ENCODE measurements at places on chromosomes 12 and 14.

DNA sequence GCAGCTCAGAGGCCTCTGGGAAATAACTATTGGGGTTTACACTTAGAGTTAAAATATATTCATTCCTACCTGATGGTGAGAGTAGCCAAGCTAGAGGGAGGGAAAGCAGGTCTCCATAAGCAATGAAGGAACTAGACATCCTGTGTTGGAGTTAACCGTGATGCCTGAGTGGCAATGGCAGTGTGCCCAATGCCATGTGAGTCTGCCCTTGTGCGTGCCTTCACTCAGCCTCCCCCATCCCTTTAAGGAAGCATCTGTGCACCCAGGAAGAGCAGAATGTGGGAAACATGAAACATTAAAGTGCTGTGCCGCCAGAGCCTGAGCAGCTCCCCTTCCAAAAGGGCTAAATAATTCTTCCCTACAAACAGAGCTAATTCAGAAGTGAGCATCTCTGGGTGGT, 76.3 kb downstream of the COX16 start:
- no peak for DNase-seq

DNA sequence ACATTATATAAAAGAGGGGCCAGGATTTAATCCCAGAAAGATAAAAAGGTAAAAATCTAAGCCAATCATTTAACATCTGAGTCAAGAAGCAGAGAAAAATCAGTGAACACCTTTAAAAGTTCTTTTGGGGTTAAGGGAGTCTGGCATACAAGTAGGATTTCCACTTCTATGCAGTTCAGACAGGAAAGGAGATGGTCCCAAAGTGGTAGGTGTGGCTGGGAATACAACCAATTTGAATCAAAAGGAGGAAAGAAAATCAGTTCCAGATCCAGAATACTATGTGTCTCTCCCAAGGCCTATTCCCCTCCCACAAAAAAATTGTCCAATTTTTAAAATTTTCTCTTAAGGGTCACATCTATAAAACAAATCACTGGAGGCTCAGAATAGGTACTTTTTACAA, 167.4 kb downstream of the PHLDA1 start:
- DNase-seq: no peak

GRCh38 chr14:51436630-51437029, 196.6 kb downstream of the TMX1 start:
- DNase-seq: no peak

- no peak for DNase-seq
These were observed 109.4 kb upstream of the ATF7IP start for GRCh38 chr12:14256121-14256520.

DNA sequence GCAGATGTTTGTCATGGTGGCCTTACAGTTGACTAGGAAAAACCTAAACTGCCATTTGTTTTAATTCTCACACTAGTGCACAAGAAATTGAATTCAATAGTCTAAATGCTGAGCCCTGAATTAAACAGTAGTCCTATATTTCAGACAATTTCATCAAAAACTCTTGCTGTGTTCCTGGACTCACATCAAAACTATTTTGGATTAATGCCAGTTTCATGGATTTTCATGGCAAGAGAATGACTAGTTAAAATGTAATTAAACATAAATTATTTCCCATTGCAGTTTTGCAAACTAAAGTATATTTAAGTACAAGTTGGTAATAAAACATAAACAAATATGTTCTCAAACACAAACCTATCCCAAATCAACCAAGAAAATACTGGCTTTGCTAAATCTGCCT, 468.0 kb upstream of the PRICKLE1 start:
- DNase-seq: no peak

DNA sequence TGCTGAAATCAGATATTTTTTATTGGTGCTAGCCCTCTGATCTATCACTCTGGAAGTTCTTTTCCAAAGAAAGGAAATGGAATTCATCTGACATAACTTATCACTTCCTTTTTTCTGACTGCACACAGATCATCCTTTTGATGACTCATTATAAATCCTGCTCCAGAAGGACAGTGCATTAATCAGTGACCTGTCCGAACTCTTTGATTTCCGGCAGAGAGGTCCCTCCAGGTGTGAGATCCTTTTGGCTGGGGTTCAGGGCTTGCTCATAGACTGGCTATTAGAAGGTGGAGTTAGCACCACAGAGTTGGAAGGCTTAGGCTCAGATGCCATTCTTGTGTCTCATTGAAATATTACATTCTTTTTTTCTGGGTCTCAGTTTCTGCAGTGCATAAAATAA, 328.2 kb downstream of the ZFP36L1 start:
- no peak for DNase-seq

GRCh38 chr14:99562856-99563748, 40.9 kb downstream of the CCDC85C start:
- DNase-seq: peak; percentile 95

GRCh38 chr12:128814411-128815261, 9.1 kb downstream of the SLC15A4 start:
- no peak for DNase-seq

Measured in kidney (tissue), 22 donors.